ENCODE measurements at places on chromosomes 1 and 21. TPM values are rescaled to one million over a fixed set of nuclear protein-coding genes. Genes with fewer than 3 reads are reported as not detected.

DNA sequence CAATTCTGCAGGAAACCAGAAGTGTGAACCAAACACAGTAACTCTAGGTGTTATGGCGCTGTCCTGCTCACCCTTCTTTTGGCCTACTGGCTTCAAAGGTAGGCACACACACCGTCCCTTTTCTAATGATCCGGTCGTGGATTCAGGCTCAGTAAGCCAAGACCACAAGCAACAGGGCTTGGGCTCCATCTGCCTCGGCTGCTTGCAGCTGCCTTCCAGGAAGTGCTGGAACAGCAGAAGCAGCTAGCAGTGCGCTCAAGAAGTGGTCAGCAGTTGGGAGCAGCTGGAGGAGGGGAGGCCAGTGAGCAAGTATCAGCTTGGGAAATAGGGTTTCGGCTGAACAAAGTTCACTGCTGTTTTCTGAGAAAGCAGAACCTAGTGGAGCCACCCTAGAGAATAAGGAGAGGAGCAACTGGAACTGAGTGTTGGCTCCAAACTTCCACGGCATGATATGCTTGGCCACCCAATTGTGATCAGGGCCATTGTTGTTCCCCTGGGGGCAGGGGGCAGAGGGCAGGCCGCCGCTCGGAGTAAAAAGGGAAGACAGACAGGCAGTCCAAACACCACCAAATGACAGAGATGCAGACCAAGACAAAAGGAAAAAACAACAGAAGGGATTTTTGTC, 173.4 kb downstream of the TOMM20 start:
- H3K27ac ChIP-seq = peak overlapping the region; percentile 92
- DNase-seq = no peak
- H3K4me1 ChIP-seq = peaks cover 41% of the 10 kb centered on the region
- peak overlapping the region; percentile 15 for H3K4me3 ChIP-seq
- H3K27me3 ChIP-seq = no peaks in the 10 kb centered on the region

The FCRL6 gene
- total RNA-seq = 2.1 TPM

GRCh38 chr21:14711287-14711686, 165.2 kb upstream of the SAMSN1 start:
- H3K36me3 ChIP-seq = no peaks in the 10 kb centered on the region
- H3K27ac ChIP-seq = no peak overlapping the region
- H3K27me3 ChIP-seq = no peaks in the 10 kb centered on the region
- H3K4me1 ChIP-seq = peaks cover 6% of the 10 kb centered on the region
- H3K4me3 ChIP-seq = no peak overlapping the region

- H3K4me1 ChIP-seq = no peaks in the 10 kb centered on the region
- no peak overlapping the region for H3K4me3 ChIP-seq
- H3K36me3 ChIP-seq = no peaks in the 10 kb centered on the region
- no peaks in the 10 kb centered on the region for H3K27me3 ChIP-seq
- no peak for DNase-seq
- H3K27ac ChIP-seq = no peak overlapping the region
These were observed 138.1 kb upstream of the ADAMTS5 start for GRCh38 chr21:27104846-27105431.

The DUSP10 gene
- 2.7 TPM for total RNA-seq

The ZYG11A gene
- total RNA-seq = not detected

- no peak overlapping the region for H3K4me3 ChIP-seq
- no peaks in the 10 kb centered on the region for H3K36me3 ChIP-seq
- H3K4me1 ChIP-seq = peaks cover 1% of the 10 kb centered on the region
- no peak overlapping the region for H3K27ac ChIP-seq
These were observed 8.2 kb upstream of the SSX2IP start for GRCh38 chr1:84698151-84699110.

The NKAIN1 gene
- not detected for total RNA-seq

The CBS gene
- 0.80 TPM for total RNA-seq

DNA sequence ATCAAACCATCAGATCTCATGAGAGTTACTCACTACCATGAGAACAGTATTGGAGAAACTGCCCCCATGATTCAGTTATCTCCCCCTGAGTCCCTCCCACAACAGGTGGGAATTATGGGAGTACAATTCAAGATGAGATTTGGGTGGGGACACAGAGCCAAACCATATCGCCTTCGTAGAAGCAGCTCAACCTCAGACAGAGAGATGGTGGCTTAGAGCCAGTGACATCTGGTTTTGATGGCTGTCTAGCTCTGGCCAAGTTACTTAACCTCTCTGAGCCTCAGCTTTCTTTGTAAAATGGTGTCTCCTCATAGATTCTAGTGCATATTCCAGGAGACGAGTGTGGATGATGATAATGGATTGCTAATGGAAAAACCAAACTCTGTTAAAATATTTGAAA, 27.2 kb downstream of the MX1 start:
- no peak overlapping the region for H3K27ac ChIP-seq
- peaks cover 89% of the 10 kb centered on the region for H3K36me3 ChIP-seq
- DNase-seq = no peak
- no peak overlapping the region for H3K4me3 ChIP-seq

Measured in naive thymus-derived CD8-positive, alpha-beta T cell (primary cell).